ENCODE measurements at places on chromosomes 1 and 21.
A peak's percentile ranks its signal among the peaks of the same experiment; 100 is the strongest.

DNA sequence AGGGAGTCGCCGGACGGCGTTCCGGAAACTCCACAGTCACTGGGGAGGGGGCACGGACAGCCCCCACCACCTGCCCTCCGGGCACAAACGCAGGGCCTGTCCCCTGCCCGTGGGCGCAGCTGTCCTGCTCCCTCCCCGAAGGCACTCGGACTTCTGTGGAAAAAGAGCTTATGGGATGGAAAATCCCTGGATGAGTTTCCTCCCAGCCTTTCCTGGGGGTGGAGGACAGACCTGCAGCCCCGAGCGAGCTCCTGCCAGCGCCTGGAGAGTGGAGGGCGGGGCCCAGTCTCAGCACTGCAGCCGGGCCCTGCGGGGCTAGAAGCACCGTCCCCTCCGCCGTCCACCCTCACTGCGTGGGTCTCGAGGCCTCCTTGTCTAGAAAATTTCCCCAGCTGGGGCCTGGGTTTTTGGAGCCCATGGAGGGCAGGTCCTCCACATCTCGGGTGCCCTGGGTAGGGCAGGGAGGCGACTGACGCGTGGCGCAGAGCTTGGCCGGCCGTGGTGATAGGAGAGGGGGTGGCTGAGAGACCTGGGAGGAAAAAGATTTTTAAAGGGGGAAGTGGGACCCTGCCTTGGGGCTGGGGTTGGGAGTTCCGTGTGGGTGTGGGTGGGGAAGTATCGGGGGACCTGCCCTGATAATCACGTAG is 6.4 kb upstream of the COL6A1 start:
- no peak for DNase-seq

GRCh38 chr1:31694964-31695313 is 8.9 kb downstream of the COL16A1 start:
- DNase-seq: no peak

DNA sequence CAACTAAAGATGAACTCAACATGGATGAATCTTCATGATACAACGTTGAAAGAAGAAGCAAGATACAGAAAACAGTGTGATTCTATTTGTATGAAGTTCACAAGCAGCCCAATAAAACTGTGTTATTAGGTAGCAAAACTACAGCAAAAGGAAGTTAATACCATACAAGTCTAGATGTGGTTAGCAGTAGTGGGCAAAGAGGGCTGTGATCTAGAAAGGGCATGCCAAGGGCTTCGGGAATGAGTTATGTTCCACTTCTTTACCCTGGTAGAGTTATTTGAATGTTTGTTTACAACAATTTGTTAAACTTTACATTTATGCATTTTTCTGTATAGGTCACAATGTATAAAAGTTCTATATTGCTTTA is 9.2 kb downstream of the TNFRSF9 start:
- no peak for DNase-seq

DNA sequence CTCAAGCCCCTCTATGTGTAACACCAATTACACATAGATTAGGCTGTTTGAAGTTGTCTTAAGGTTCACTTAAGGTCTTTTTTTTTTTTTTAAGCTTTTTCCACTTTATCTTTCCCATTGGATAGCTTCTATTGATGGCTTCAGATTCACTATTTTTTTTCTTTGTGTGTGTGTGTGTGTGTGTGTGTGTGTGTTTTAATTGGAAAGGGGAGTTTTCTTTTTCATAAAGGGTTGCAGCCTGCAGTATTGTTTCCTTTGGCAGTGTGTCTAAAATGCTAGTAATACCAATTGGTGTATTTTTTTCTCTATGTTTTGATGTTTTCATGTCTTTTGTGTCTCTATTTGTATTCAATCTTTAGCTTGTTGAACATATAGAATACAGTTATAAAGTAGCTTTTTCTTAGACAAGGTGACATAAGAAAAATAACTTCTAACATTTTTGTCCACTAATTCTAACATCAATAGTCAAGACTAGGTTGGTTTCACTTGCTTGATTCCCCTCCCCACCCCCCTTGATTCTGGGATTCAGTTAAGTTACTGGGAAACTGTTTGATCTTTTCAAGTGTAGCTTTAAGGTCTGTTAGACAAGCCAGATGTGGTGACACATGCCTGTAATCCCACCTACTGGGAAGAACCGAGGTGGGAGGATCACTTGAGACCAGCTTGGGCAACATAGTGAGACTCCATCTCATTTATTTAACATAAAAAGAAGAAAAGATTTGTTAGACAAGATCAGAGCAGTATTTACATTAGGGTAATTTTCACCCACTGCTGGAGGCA is 21.4 kb downstream of the PRRC2C start:
- no peak for DNase-seq

GRCh38 chr1:56516539-56517252 is 62.7 kb downstream of the PLPP3 start:
- peak; percentile 23 for DNase-seq

DNA sequence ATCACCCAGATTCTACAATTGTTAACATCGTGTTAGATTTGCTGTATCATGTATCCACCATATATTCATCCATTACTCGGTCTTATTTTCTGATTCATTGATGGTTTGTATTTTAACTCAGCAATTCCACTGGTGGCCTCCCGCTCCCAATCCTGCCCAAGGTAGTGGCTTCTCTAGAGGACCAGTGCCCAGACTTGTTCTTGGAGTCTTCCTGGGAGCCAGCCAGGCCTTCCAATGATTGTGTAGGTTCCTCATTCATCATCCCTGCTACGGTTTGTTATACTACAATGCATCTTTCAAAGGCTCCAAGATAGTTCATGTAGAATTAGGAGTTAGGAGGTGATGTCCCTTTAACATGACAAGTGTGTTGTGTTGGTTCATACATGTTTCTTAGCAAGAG is 451.1 kb downstream of the SETD4 start:
- no peak for DNase-seq

GRCh38 chr1:58283388-58284224 is 262.9 kb downstream of the OMA1 start:
- no peak for DNase-seq

- no peak for DNase-seq
These were observed 2.6 kb upstream of the SAMD13 start for GRCh38 chr1:84298684-84299535.

DNA sequence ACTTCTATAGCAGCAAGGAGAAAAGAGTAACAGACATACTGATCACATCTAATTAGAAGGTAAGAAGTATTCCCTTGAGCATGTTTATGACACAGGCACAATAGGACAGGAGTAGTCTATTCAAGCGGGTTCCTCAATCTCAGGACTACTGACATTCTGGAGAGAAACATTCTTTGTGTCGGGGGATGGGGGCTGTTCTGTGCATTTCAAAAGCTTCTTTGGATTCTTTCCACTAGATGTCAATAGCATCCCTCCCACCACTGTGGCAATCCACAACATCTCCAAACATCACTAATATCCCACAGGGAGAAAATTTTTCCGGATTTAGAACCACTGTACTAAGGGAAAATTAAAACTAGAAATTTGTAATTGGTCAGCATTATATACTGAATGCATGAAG is 56.9 kb downstream of the ADAMTS5 start:
- DNase-seq: no peak

DNA sequence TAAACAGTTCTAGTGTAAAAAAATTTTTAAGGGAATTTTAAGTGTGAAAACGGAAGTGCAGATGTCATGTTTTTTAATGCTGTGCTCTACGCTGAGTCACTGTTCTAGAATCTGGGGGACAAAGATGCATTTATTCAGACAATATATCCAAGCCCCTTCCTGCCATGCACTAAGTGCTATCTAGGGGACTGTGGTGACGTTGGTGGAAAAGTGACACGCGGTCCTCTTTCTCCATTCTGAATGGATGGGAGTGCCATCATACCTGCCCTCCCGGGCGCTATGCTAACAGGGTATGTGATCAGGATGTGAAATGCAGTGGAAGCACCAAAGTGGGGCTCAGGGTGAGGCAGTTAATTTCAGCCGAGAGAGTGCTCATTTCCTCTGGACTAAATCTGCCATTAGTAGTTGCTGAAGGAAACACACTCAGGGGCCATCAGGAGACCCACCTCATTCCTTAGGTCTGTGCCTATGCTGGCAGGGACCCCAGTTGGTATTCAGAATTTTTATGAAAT is 6.6 kb downstream of the C1orf226 start:
- no peak for DNase-seq

- DNase-seq: no peak
These were observed 467.2 kb downstream of the TTLL7 start for GRCh38 chr1:83531521-83532309.

GRCh38 chr1:96804648-96805047 is 83.1 kb downstream of the PTBP2 start:
- DNase-seq: no peak

Measured in NCI-H748 treated with DMSO at 0.1 percent for 48 hours (cell line).